IMR-90 (cell line): ENCODE measurements at places on chromosomes 2 and 18. TPM values are rescaled to one million over a fixed set of nuclear protein-coding genes. Genes with fewer than 3 reads are reported as not detected.

DNA sequence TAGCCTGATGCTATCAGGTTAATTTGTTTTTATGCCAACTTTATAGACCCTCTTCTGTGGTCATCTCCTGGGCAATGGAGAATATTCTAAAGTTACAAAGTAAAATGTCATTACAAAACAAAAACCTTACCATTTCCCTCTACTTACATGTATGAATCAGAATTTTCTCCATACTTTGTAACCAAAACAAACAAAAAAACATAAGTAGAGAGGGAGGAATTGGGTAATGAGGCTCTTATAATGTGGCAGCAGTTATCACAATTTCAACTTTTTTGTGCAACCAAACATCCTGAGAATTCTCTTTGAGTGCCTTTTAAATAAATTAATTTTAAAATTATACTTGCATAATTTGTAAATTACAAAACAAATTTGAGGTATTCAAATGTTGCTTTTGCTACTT, 332.8 kb downstream of the TXNL1 start:
- peak; percentile 43 for DNase-seq

GRCh38 chr2:38200598-38200997, 124.6 kb upstream of the CYP1B1 start:
- DNase-seq, result no peak

DNA sequence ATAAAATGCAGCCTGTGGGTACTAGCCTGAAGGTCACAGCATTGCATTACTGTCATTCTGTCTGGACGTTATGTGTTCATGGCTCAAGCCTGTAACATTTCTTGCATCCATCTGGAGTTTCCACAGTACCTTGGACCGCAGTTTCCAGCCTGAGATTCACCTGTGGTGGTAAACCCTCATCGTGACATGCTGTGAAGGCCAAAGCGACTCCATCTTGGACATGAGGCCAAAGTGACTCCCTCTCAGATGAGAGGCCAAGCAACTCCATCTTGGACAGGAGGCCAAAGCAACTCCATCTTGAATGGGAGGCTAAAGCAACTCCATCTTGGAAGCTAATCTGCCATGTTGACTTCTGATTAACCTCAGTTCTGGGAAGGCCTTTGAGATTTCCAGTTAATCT, 257.7 kb upstream of the MYT1L start:
- no peak for DNase-seq

DNA sequence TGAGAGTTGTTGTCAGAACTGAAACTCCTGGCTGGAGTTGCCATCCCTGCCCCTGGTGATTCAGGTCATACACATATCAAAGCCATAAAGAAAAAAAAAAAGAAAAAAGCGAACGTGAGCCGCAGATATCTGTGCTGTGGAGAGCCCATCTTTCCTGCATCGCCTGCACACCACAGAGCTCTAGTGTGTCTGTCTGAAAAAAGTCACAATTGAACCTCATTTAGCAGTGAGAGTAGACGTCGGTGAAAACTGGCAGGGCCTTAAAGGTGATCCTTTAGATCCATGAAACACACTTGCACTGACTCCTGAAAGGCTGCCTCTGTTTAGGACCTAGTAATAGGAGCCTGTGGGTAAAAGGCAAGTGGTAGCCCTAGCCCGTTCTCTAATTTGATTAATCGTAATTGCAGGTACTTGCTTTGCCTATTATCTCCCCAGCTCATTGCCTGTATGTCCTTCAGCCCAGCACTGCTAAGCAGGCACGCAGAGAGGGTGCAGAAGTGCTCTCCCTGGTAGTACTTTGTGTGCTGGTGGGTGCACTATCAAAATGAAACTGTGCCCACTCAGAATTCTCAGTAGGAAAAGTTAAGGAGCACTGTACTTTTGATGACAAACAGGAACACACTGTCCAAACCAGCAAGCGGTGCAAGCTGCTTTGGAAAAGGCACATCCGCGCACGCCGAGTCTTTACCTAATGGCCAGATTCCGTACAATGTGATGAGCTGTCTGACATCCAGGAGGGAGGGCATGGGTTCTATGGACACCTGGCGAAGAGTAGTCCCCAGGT, 103.5 kb upstream of the ASB18 start:
- DNase-seq, result no peak

DNA sequence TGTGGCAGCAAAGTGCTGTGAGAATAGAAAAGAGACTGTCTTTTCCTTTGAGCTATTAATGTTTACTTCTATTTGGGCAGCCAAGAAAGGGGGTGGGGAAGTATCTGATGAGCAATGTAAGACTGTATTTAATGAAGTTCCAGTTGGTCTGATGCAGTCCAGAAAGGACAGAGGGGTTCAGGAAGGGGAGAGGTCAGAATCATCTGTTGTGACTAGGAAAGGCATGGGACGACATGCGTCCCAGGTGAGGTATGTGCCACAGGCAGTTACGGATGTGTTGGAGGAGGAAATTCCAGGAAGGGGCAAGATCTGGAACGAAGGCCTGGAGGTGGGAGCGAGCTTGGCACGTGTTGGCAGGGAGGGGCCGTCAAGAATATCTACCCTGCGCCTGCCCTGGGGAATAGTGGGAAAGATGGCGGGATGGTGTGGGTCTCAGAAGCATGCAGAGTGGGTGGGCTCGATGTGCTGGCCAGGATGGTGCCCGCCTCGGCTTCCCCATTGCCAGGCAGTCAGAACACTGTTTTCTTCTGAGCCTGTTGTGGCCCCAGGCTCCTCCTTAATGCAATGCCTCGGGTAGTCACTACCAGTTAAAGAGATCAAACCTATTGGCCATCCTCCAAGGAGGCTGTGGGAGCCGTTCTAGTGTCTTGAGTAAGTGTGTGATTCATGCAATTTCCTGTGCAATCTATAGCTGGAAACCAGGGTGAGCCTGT, 57.8 kb upstream of the TXNDC2 start:
- DNase-seq, result peak; percentile 100

DNA sequence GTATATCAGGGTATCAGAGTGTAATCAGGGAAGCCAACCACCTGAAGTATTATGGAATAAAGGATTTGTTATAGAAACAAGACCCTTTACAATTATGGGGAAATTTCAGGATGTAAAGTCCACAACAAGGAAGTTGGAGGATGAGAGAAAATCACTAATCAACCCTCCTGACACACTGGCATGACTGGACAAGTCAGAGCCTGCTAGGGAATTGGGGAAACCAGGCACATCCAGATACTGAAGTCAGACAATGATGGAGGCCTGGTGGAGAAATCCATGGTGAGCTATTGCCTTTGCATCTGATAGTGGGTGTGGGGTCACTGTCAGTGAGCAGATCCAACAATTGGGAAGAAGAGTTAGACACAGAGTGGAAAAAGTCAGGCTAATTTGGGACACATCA, 158.8 kb upstream of the FBXO11 start:
- no peak for DNase-seq

The CHRNG gene
- total RNA-seq, result not detected in 2 replicates
